ENCODE measurements at places on chromosomes 1 and 21.

- no peak for DNase-seq
Measured at GRCh38 chr1:18836654-18837053, 22.8 kb downstream of the TAS1R2 start.

GRCh38 chr1:150268340-150268704, 494 bp downstream of the APH1A start:
- DNase-seq, result peak; percentile 31

DNA sequence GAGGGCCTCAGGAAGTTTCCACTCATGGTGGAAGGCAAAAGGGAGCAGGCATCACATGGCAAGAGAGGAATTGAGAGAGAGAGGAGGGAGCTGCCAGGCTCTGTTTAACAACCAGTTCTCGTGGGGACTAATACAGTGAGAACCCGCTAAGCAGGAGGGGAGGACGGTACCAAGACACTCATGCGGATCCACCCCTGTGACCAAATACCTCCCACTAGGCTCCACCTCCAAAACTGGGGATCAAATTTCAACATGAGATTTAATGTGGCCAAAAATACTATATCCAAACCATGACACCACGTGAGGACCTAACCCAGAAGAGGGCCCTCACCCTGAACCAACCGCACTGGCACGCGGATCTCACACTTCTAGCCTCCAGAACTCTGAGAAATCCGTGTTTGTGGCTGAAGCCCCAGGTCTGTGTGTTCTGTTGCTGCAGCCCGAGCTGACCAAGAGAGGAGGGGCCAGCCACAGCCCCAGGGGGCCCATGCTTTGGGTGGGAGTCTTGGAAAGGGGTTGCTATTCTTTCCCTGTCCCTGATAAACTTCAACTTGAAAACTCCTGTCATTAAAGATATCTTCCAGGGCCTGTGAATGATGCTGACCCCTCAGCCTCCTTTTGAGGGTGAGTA, 32.0 kb downstream of the TRIM67 start:
- no peak for DNase-seq

DNA sequence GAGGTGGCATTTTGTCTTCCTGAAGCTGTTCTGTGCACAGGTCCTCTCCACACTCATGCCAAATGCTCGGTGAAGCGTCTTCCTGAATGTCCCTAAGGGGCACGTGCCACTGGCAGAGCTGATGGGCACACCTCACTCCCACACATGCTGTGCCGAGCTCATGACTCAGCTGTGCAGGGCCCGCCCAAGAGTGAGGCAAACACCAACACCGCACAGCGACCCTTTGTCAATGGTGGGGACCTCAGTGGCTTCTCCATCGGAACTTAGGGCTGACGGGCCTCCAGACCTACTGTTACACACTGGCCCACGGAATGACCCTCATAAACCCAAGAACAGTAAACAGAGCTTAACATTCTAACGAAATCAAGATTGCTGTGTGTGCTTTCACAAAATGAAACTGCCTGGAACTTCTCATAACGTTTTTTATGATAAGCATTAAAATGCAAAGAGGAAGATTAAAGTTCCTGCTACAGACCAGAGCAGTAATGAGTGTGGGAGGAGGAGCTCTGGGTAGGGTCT, 89.3 kb downstream of the SIM2 start:
- no peak for DNase-seq

DNA sequence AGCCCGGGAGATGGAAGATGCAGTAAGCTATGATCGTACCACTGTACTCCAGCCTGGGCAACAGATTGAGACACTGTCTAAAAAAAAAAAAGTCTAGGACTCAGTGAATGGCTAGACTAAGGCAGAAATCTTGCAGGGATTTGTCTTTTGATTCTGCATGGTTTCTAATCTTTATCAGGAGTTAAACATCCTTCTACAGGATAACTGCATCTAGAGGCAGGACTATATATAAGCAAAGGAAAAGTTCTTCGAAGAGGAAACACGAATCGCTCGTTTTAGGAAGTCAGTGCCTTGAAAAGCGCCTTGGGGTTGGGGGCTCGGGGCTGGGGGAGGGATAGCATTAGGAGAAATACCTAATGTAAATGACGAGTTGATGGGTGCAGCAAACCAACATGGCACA, 602 bp upstream of the UFC1 start:
- DNase-seq, result no peak

- DNase-seq, result no peak
Measured at GRCh38 chr1:96290801-96291200, 430.8 kb upstream of the PTBP2 start.

GRCh38 chr1:228081144-228081543, 1.4 kb upstream of the ARF1 start:
- no peak for DNase-seq

DNA sequence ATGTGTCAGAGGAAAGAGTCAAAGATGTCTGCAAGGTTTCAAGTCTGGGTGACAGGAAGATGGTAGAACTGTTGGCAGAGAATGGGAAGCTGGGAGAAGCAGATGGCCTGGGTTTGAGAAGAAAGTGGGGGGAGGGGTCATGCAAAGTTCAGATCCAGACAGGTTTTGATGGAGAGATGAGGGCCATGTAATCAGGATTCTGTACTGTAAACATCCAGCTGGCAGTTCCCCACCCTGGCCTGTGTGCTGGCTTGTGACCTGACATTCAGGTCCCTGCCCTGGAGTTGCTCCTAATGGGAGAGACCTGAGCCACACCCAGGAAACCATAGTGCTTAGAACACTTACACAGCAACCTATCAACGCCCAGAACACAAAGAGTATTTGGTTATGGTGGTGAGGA, 15.6 kb upstream of the ETV3 start:
- DNase-seq, result no peak

DNA sequence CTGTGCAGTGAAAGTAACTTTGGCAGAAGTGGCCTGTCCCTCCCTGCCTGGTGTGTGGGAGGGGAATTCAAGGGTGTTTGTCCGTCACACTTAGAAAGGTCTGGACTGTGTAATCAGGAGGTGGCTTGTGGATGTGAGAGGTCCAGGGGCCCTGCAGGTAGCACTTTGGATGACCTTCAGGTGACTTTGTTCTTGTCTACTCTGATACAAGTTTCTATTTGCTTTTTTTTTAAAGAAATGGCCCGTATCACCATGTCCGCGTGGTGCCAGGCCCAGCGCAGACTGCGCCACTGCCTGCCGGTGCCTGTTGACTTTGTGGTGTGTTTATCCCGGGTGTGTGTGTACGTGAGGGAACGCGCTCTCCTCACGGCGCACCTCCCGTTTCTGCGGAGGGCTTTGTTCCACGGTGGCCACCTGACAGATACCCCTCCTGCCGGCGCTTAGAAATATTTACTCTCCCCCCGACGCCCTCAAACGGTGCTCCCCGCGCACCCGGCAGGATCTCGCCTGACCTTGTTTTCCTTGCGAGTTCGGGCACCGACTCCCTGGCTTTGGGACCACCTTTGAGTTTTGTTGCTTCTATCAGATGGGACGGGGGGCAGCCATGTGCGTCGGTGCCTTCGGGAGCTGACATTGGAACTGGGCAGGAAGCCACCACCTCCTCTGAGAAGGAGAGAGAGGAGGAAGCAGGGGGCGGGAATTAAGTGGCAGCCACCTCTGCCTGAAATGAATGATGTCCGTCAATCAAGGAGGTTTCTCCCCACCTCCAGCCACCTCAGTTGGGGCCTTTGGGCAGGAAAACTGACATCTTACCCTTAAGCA, 119.4 kb downstream of the PRDM16 start:
- DNase-seq, result no peak

DNA sequence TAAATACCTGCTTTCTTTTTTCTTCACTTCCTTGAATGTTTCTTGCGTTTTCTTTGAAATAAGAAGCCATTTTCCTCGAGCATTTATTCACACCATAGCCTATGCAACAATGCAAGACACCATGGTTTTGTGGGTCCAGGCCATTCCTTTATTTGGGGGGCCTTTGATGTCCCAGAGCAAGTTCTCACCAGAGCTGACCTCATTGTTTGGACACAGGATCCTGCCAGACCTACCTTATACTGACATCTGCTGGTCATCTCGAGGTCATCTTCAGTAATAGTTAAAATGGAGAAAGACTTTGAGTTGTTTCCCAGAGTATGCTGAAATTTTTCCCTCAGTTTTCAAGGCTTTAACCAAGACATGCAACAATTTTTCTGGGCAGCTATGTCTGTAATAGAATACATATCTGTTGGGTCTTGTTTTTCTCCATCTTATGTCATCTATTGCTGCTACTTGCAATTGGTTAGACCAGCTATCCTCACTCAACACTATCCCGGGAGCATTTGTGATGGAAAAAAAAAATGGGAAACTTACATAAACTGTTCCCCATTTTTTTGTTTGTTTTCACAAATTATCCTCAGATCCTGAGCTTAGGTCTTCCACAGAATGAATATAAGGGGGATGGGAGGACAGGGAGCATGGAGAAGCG, 34.0 kb upstream of the BACE2 start:
- no peak for DNase-seq

DNA sequence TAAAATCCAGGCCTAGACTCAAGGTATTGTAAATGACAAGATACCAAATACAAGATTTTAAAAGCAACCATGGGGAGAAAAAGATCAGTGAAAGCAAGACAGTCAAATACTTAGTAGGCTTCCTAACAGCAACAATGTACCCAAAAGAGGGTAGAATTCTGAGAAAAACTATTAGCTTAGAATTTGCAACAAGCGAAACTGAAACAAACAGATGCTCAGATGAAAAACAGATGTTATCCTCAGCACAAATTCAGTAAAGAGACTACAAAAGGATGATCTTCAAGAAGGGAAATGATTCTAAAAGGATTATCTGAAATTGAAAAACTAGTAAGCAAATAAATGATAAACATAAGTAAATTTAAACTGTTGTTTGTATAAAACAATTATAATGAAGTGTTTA, 40.0 kb downstream of the PDC start:
- no peak for DNase-seq

GRCh38 chr1:62139410-62139809, 55.2 kb upstream of the L1TD1 start:
- no peak for DNase-seq

DNA sequence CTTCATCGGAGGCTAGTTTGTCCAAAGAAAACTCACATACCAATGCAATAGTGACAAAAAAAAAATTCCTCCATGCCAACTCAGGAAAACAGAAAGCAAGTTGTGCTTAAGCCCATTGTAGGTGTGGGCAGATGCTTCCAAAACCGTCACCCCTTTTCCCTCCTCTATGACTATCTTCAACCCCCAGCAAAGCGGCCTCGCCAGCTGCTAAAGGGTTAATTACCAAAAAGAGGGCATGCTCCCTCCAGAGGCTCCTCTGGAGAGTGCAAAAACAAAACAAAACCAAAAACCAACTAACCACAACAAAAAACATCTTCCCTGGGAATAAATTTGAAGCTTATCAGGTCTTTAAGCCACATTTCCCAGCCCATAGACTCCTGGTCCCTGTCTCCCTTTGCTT, 1.2 kb downstream of the LMOD1 start:
- no peak for DNase-seq

GRCh38 chr1:98025858-98026257, 105.0 kb upstream of the DPYD start:
- DNase-seq, result no peak

DNA sequence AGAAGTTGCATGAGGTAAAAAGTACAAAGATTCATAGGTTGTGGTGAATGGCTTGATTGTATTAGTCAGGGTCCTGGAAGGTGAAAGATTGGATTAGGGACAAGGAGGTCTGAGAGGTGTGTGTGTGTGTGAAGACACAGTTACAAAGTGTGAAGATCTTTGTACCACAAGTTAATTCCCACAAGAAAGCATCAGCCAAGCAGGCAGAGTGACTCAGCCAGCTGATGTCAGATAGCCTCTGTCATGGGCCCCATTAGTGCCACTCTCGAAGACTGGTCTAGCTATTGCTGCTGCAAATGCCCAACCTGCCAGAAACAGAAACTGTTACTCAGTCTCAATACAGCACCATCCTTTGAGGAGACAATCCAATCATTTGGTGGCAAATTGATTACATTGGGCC, 96.5 kb downstream of the DTL start:
- DNase-seq, result no peak

- DNase-seq, result no peak
Measured at GRCh38 chr1:98661544-98662355, at the start of gene SNX7. Gene SNX7 (plus strand): TSS chr1:98661721. CDS start chr1:98661732, 11 bp downstream.

- no peak for DNase-seq
Measured at GRCh38 chr1:211527006-211527405, 35.0 kb upstream of the RD3 start.

DNA sequence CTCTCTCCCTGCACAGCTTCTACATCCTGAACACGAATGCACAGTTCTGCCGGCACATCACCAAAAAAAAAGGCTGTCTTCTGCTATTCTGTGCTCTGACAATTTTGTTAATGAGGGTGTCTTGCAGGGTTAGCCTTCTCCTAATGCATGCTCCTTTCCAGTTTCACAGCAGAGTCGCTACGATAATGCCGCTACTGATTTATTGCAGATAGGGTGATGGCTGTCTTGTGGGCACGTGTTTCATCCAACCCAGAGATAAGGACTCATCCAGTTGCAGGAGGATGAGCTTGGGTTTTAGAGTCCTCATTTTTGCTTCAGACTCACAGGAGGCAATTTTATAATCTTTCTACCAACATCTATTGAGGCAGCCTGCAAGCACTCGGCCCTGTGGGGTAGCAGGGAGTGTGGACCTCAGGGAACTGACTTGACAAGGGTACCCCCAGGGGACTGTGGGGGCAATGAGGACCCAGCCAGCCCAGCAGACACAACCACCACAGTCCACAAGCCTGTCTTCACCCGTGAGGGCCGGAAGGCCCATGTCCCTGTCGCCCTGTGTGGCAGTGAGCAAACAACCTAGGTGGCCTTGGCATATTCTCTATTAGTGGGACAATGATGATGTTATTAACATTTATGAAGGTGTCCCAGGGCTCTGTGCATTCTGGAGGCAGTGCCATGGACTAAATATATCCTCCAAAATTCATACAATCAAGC, 15.4 kb upstream of the UTS2 start:
- DNase-seq, result no peak

DNA sequence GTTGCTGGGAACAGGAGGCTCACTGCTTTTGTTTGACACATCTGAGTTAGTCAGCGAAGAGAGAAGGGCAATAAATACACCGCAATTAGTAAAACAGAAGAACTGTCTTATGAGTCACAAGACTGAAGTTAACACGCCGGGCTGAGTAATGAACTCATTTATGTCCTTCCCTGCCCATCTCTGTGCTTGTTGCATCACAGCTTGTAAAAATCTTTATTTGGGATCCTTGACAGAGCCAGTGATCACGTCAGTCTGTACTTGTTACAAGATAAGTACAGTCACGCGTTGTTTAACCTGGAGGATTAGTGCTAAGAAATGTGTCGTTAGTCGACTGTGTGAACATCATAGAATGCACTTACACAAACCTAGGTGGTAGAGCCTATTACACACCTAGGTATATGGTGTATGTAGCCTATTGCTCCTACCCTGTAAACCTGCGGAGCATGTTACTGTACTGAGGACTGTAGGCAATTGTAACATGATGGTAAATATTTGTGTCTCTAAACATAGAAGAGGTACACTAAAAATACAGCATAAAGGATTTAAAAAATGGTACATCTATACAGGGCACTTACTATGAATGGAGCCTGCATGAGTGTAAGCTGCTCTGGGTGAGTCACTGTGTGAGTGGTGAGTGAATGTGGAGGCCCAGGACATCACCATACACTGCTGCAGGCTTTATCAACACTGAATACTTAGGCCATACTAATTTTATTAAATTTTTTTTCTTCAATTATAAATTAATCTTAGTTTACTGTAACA, 272.2 kb downstream of the TNR start:
- no peak for DNase-seq
